ENCODE measurements at places on chromosomes 12 and 14.
A peak's percentile ranks its signal among the peaks of the same experiment; 100 is the strongest.

DNA sequence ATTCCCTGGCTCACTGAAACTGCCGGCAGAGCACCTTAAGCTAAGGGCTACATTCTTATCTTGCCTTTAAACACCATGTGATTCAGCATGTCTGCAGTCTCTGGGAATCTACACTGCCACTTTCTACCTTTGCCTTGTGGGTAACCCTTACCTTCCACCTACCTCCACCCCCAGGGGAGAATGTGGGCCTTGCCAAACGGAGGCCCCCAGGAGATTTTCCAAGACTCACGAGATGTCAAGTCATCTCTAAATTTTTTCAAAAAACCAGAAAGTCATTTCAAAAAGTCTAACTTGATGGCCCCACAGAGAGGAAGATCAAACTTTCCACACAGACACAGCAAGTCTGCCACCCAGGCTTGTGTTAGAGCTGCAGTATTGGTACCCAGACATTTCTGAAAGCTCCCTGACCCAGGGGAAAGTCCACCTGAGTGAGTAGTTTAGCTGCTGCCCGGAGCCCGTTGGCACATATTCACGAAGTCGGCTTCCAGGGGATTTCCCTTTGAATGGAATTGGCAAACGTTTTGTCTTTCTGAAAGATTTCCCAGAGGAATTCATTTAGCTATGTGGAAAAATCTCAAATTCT is 4.7 kb upstream of the PSMA6 start:
- DNase-seq, result peak; percentile 38

- DNase-seq, result no peak
Observed at GRCh38 chr12:22271023-22271422, 63.5 kb downstream of the ST8SIA1 start.

DNA sequence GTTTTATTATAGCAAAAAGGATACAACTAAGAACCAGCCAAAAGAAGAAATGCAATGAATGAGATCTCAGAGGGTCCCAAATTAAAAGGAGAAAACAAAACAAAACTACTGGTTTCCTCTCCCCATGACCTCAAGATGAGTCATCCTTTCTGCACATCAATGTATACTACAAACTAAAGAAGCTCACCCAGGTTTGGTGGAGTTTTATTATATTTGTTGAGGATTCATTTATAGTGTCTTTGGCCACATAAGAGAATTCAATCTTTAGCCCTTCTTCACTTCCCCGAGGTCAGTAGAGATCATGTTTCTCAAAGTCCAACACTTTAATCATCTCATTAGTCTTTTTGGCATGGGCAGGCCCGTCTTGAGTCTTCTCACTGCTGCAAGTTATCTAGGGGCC is 210.6 kb downstream of the SLC6A15 start:
- no peak for DNase-seq

DNA sequence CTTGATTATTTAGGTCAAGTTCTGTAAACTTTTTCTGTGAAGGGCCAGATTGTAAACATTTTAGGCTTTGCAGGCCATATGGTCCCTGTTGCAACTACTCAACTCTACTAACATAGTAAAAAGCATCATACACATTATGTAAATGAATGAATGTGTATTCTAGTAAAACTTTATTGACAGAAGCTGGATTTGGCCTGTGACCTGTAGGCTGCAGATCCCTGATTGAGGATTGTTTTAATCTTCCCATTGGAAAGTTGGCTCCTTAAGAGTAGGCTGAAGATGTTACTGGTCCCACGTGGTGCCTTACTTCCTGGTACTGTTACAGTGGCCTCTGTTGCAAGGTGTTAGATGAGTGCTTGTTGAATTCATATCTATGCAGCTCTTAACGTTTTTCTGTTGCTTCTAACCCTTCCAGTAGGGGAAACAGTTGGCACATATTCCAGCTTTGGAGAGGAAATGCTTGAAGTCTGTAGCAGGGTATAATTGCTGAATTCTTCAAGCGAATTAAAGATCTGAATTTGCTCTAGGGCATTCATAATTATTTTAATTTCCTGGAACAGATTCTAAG is 133.6 kb upstream of the DNM1L start:
- no peak for DNase-seq

GRCh38 chr14:75497191-75497590 is 25.1 kb upstream of the BATF start:
- no peak for DNase-seq

DNA sequence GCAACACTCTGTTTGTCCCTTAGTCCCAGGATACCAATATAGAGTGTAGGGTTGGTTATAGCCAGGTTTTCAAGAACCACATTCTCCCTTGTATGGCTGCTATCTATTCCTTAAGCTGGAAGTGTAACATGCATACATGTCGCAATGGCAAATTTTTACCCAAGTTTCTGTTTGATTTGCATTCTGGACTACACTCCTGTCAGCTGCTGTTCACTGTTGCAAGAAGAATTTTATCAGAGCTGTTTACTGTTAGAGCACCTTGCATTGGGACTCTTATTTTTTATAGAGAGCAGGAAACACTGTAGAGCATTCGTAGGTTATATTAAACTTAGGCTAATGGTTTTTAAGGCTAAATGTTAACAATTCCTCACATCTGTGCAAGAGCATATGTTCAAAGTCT is 376.0 kb upstream of the LRFN5 start:
- no peak for DNase-seq

GRCh38 chr14:77498984-77499527 is 440 bp upstream of the ISM2 start:
- DNase-seq, result no peak

DNA sequence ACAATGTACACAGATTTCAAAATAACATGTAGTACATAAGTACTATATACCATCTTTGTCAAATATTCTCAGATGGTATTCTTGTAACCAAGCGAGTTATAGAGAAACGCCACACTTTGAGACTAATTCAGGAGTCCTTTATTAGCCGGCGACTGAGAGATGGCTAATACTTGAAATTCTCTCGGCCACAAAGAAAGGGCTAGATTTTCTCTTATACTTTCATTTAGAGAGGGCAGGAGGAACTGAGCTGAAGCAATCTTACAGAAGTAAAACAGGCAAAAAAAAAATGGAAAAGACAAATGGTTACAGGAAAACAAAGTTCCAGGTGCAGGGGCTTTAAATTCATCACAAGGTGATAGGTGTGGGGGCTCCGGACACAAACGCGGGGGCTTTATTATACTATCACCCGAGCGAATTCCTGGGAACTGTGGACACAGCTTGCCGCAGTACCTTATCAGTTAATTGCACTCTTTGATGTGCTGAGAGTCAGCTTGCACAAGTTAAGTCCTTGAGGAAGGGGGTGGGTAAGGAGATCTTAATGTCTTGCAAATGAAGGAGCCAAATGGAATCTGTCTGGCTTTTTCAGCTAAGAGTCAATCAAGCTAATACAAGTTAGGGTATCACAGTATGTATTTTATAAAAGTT is 382.3 kb downstream of the KCNH5 start:
- DNase-seq, result no peak

GRCh38 chr12:24356240-24356804 is 406.9 kb upstream of the SOX5 start:
- DNase-seq, result no peak

DNA sequence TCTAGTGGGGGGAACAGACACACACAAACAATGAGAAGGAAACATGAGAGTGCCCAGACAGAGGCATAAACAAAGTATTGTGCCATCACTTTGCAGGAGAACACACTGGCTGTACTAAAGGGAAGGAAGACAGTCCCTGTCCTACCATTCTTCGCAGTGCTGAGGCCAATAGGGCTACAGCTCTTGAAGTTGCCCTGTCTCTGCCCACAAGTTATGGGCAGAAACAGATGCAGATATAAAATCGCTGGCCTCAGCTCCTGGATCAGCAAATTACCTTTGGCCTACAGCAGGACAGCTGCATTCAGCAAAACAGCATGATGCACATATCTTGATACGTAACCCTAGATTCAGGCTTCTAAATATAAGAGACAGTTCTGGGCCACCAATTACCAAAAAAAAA is 23.0 kb upstream of the PRKAB1 start:
- DNase-seq, result no peak

GRCh38 chr14:70189456-70190077 is 816 bp upstream of the SLC8A3 start:
- no peak for DNase-seq

DNA sequence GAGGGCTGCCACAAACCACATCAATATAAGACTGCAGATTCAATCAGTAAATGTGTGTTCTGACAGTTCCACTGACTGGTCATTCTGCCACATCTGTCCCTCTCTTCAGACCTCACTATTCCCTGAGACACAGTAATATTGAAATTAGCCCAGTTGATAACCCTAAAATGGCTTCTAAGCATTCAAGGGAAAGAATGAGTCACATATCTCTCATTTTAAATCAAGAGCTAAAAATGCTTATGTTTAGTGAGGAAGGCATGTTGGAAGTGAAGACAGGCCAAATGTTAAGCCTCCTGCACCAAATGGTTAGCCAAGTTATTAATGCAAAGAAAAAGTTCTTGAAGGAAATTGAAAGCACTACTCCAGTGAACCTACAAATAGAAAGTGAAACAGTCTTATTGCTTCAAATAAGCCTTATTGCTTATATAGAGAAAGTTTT is 24.5 kb upstream of the KIF21A start:
- no peak for DNase-seq

DNA sequence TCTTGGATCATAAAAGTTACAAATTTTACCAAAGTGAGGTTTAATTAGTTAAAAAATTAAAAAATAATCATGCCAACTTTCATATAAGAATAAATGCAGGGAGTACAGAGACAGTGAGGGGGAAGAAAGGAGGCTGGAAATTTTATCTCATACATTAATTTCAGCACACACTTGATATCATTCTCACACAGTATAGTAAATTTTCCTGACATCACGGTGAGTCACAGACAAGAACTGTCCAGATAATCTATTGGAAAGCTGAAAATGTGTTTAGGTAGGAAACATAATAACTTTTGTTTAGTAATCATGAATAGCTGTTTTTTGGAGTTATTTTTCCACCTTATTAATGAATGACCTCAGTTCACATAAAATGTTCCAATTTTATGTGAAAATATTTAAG is 1204.8 kb downstream of the GALC start:
- DNase-seq, result no peak

DNA sequence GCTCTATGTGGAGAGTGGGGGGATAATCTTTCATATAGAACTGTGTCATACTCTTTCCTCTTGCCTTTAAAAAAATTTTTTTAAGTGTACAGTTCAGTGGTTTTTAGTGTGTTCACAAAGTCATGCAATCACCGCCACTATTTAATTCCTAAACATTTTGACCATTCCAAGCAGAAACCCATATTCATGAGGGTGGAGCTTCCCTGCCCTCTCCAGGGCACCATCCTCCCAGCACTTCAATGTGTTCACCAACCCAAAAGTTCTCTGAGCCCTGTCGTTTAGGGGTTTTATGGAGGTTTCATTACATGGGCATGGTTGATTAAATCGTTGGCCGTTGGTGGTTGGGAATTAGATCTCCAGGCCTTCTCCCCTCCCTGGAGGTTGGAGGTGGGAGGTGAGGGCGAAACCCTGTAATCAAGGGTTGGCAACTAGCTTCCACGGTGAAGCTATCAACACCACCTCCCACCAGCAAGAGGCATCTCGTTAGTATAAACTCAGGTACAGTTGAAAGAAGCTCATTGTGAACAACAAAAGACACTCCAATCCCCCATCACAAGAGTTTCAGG is 42.8 kb upstream of the WNK1 start:
- DNase-seq, result no peak

DNA sequence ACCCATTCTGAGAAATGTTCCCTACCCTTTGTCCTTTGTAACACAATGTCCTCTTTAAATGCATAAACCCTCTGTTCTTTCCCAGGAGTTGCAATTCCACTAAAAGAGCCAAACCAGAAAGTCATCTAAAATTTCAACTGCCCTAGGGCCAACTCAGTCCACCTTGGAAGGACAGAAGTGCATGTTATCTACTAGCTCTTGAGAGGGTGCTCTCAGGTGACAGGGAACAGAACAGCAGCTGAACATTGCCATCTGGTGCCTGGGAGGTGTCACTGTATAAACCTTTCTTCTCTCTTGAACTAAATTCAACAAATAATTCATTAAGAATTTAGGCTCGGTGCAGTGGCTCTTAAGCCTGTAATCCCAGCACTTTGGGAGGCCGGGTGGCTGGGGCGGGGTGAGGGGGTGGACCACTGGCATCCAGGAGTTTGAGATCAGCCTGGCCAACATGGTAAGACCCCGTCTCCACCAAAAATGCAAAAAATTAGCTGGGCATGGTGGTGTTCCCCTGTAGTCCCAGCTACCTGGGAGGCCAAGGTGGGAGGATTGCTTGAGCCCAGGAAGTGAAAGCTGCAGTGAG is 10.3 kb upstream of the FERMT2 start:
- DNase-seq, result no peak

DNA sequence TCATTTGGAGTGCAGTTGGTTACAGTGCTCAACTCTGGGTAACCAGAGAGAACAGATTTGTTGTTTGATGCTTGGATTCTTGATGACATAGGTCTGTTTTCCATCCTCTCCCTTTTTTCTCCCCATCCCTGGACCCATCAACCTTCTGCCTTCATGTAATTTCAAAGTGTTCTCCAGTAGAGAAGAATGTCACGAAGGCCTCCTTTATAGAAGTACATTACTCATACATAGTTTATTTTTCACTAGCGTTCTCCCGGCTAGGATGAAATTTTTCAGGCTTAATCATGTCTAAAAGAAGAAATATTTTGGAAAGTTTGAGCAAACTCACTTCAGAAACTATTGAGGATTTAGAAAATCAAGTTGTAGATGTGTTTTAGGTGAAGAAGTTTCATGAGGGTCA is 20.9 kb upstream of the APPL2 start:
- no peak for DNase-seq

GRCh38 chr12:93970900-93971688 is 177.3 kb upstream of the PLXNC1 start:
- no peak for DNase-seq

DNA sequence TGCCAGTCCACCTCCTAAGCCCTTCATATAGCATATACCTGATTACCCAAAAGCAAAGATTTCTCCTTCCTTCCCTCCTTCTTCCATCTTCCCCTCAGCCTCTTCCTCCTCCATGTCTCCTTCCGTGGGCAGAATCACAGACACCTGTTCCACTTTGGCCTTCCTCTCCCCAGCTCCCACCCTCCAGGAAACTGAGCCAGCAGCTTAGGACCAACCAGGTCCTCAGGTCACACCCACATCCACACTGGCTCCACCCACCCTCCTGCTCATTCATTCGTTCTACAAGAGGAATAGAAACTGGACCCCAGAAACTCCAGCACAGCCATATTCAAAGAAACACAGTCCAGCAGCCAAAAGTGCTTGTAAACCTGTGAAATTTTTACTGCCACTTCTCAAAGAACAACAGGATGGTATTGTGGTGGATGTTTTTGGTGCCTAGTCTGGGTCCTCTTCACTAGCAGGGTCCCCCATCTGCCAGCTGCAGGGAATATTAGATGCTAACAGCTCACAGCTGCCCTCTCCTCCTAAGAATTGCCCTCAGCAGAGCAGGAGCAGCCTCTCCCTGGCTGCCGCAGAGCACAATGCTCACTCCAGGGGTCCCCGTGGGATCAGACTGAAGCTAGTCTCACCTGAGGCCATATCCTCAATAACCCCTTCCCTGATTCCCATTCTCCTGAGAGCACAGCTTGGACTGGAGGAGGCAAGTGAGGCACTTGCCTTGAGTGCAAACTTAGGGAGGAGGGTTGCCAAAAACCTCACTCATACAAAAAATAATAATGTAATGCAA is 18.4 kb downstream of the CMKLR1 start:
- DNase-seq, result no peak

GRCh38 chr14:102209224-102209966 is 69.7 kb downstream of the WDR20 start:
- DNase-seq, result no peak
